ENCODE measurements at places on chromosomes 6 and 20.

DNA sequence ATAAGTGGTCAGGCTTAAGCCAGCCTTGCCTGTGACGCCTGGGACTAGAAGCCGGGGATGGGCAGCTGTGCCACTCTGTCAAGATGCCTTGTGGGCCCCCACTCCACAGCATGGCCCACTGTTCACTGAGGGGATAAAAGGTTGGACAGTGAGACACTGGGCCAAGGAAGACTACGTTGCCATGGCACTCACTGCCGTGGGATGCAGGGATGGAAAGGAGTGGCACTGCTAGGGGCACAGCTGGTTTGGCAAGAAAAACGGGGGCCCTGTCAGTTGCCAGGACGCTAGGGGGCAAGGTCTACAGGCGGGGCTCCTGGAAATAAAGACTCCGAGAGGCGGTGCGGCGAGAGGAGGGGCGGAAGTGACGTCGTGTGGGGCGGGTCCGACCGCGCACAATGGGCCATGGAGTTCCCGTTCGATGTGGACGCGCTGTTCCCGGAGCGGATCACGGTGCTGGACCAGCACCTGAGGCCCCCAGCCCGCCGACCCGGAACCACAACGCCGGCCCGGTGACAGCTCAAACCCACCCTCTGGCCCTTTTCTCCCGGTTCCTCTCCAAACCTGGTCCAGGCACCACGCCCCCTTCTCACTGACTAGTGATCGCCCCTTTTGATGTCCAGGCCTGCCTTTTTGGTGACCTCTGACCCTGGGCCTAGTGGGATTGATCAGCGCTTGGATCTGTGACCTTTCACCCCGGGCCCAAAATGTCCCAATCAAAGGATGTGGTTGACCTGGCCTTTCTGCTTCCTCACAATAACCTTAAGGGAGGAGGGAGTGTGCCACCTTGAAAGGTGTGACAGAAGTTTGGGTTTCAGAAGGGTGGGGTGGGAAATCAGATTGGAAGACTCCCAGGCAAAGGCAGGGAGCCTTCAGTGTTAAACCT is at the start of gene ATAT1:
Gene ATAT1, plus strand, starts transcription at position 391 of the 883 bp plus-strand sequence.
- peak; percentile 85 for DNase-seq

DNA sequence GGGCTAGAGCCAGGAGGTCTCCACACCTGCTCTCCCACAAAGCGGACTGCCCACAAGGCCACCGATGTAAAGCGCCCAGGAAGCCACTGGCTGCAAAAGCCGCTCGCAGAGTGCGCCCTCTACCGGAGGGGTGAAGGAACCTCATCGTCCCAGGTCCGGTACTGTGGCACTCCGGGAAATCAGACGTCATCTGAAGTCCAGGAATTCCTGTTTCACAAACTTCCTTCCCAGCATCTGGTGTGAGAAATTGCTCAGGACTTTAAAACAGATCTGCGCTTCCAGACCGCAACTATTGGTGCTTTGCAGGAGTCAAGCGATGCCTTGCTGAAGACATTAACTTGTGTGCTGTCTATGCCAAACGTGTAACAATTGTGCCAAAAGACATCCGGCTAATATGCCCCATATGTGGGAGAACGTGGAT is 115.1 kb upstream of the ARID1B start:
- DNase-seq, result no peak

GRCh38 chr20:420166-420620 is 12.1 kb downstream of the RBCK1 start:
- no peak for DNase-seq

GRCh38 chr6:45554591-45554990 is 176.9 kb upstream of the SUPT3H start:
- no peak for DNase-seq

DNA sequence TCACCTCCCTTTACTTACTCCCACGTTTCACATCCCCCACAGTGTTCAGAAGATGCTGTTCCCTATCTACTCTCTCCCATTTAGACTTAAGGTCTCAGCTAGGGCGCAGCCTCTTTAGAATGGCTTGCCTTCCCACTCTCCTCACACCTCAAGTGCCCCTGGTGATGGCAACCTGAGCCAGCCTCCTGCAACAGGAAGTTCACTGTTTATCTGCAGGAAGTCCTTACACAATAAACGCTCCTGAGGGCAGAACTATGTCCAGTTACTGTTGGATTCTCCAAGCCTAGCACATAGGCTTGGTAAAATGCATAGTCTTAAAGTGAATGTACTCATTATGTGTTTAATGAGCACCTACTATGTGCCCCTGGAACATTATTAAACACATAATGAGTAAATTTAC is 21.9 kb upstream of the RAB22A start:
- DNase-seq, result no peak

DNA sequence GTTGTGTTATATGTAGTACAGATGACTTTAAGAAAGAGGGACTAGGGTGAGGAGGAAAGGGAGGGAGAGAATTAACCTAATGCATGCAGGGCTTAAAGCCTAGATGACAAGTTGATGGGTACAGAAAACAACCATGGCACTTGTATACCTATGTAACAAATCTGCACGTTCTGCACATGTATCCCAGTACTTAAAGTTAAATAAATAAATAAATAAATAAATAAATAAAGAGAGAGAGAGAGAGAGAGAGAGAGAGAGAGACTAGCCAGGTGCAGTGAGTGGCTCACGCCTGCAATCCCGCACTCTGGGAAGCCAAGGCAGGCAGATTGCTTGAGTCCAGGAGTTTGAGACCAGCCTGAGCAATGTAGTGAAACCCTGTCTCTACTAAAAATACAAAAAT is 11.5 kb upstream of the CARMIL1 start:
- DNase-seq, result no peak

GRCh38 chr6:147268254-147268653 is 64.0 kb downstream of the STXBP5 start:
- no peak for DNase-seq

GRCh38 chr20:46562373-46563169 is 12.1 kb upstream of the OCSTAMP start:
- DNase-seq, result peak; percentile 33

- no peak for DNase-seq
These were observed 114.3 kb upstream of the MAFB start for GRCh38 chr20:40803381-40803780.

- DNase-seq, result no peak
These were observed 6.7 kb downstream of the SNAI1 start for GRCh38 chr20:49989234-49990065.

DNA sequence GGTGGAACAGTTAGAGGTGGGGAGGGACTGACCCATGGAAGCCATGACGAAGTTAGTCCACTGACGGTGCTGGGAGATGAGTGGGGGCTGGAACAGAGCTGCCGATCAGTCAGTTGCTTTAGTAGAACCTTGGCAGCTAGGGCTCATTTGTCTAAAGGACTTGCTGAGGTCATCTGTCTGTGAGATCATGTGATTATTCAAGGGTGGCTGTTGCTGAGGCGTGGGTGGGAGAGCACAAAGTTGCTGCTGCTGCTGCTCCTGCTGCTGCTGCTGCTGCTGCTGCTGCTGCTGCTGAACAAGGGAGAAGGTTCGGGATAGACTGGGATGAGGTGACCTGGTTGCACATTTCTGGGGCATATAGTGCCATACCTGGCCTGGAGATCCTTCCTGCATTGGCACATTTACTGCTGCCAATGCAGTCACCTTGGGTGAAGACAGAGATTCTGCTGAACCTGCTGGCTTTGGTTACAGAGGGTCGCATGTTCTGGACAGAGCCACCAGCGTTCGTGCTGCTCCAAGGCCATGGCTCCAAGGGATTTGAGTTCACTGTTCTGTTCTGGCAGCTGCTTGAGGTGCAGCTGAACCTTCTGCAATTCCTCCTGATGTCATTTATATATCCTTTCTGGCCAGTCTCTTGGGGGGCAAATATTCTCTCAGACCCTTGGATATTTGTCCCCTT is 840.5 kb downstream of the HACE1 start:
- no peak for DNase-seq

DNA sequence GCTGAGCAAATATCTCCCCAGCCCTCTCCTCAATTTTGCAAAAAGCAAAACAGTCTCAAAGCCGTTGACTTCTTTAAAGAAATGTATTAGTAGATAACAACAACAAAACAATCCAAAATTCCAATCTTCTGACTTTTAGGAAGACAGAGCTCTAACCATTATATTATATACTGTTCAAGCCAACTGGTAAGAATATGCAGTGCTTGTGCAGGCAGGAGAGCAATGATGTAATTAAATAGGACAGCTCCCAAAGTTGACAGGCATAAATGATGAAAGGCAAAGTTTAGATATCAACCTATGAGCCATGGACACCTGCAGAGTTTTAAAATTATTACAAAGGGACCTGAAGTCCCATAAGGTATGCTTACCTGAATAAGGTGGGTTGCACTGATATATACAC is 16.6 kb upstream of the CEP85L start:
- no peak for DNase-seq
